ENCODE measurements at places on chromosomes 3 and 15. TPM values are rescaled to one million over a fixed set of nuclear protein-coding genes. Genes with fewer than 3 reads are reported as not detected.
A peak's percentile ranks its signal among the peaks of the same experiment; 100 is the strongest.

Gene C3orf33
- polyA plus RNA-seq, result 4.0 TPM

Gene COLQ
- polyA plus RNA-seq, result 23.8 TPM

Gene MESP1
- polyA plus RNA-seq, result 0.68 TPM

Gene DAZL
- polyA plus RNA-seq, result not detected

Gene CHRFAM7A
- polyA plus RNA-seq, result 1.3 TPM

Gene FEZF2
- not detected for polyA plus RNA-seq

- DNase-seq, result peak; percentile 82
Observed at GRCh38 chr15:78056714-78057269, 20.7 kb downstream of the TBC1D2B start.

GRCh38 chr3:38120693-38121450 lies 16.1 kb downstream of the ACAA1 start:
- DNase-seq, result no peak

DNA sequence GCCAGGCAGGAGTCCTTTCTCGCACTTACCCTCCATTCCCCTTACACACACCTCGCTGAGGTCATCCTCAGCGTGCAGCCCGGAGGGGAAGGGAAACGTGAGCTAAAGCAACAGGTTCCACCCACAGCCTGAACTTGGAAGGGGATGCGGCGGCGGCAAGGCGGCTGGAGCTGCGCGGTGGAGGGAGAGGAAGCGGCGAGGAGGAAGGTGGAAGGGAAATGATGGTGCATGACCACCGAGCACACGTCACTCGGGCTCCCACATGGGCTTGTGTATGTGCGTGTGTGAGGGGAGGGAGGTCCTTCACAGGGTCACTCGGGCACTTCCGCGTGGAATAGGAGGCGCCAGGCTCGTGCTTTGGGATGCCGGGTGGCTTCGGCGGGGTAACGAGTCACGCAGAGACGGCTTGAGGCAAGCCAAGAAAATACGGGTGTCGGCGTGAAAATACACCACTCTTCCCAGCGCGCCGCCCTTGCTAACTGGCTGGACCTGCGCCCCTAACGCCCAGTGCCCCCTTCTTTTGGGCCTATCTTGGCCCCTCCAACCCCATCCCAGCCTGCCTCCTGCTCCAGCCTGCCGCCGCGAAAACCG lies 225.5 kb upstream of the IL12A start:
- peak; percentile 85 for DNase-seq

DNA sequence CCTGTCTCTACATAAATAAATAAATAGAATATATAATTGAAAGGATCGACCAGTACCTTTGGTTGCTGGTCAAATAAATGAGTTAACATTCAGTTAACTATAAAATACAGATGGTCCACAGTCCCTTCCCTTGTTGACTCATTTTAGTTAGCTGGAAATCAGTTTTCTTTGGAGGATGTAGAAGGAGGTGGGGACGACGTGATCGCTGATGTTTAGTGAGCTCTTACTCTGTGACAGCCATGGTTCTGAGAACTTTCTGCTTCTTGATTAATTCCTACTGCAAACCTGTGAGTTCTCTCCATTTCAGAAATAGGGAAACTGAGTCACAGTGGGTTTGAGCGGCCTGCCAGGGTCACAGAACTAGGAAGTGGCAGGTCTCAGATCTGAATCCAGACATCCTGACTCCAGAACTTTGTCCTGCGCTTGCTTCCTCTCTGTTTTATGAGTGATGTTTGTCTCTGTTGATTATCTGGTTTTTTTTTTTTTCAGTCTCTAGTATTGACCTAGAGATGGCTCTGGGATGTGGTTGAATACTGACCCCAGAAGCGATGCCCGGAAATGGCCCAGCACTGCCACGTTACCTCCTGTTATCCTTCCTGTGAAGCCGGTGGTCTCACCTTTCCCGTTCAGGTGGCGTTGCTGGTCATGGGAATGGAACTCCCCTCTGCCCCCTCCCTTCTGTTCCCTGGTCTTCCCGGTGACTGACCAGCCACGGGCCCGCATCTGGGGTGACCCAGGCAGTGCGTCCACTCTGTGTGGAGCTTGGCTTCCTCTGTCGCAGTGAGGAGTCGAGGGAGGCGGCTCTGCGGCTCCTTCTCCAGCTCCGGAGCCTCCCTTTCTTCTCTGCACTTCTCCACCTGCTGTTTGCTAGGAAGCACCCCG lies 18.2 kb downstream of the SYNM start:
- no peak for DNase-seq

DNA sequence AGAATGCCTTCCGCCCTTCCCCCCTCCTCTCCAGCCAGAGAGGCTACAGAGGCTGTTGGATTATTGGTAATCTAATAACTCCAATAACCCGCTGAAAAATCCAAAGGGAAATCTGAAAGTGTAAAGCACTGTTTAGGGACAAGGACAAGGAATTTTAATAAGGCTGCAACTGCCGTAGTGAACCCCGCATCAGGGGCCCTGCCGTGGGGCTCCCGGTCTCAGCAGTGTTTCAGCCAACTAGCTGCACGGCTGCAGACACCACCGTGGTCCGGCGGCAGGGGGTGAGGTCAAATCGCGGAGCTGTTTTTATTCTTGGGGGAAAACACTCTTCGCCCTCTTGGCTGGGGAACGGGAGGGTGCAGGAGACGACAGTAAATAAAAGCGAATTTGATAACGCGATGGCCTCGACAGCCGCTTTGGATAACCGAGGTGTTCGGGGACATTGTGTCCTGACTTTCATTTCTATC lies 6.1 kb downstream of the BCL6 start:
- DNase-seq, result no peak

- no peak for DNase-seq
Observed at GRCh38 chr3:8205881-8206280, 295.7 kb upstream of the LMCD1 start.

- no peak for DNase-seq
Observed at GRCh38 chr3:100538339-100538706, 45.9 kb downstream of the TMEM45A start.

DNA sequence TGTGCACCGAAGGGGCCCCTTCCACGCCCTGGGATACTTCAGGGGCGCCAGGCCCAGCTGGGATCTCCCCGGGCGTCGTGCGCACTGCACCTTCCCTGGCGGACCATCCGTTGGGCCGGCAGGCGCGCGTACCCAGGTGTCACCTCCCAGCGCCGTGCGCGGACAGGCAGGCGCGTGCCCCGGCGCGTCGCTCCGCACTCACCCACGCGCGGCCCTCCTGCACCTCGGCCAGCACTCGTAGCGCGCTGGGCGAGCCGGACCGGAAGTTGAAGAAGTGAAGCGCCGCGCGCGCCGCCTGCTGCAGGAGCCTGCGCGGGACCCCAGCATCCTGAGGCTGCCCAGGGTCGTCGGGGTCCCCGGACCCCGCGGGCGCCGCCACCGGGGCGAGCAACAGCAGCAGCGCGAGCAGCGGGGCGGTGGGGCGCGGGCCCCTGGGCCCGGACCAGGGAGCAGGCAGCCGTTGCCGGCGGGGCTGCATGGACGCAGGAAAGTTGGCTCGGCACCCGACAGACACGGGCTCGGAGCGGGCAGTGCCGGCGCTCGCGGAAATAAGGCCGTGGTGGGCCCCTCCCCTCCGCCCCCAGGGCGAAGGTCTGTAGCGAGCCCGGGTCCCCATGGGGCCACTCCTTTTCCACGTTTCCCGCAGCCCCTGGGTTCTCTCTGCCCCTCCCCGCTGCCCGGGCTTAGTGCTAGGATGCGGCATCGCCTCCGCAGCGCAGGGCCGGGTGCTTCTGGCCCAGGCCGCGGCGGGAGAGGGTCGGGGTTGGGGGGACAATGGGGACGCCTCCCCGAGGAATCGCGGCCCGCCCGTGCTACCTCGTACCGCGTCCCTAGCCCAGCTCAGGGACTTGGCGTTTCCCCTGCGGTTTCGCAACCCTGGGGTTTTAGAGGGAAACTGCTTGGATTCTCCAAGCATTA lies at the start of gene RARRES1:
Gene RARRES1, minus strand, starts transcription at position 520 of the 918 bp plus-strand sequence. Its CDS starts 42 bp downstream, at position 478.
- peak; percentile 84 for DNase-seq

DNA sequence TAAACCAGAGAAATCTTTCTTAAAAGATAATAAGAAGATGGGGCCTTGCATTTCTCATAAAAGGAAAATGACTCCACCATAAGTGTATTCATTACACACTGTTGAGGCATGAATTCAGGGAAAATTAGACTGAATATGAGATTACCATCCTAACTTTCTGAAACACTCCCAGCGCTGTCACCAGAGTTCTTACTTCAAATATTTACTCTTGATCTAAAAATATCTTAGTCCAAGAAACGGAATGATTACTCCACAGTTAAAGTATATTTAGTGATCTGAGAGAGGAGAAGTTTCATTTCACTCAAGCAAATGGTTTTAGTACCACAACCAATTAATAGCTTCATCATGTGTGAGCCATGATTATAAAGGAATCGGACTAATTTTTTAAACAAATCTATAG lies 300.3 kb downstream of the ZBTB20 start:
- DNase-seq, result peak; percentile 22

- no peak for DNase-seq
Observed at GRCh38 chr15:27271258-27271657, 300.3 kb downstream of the GABRG3 start.

DNA sequence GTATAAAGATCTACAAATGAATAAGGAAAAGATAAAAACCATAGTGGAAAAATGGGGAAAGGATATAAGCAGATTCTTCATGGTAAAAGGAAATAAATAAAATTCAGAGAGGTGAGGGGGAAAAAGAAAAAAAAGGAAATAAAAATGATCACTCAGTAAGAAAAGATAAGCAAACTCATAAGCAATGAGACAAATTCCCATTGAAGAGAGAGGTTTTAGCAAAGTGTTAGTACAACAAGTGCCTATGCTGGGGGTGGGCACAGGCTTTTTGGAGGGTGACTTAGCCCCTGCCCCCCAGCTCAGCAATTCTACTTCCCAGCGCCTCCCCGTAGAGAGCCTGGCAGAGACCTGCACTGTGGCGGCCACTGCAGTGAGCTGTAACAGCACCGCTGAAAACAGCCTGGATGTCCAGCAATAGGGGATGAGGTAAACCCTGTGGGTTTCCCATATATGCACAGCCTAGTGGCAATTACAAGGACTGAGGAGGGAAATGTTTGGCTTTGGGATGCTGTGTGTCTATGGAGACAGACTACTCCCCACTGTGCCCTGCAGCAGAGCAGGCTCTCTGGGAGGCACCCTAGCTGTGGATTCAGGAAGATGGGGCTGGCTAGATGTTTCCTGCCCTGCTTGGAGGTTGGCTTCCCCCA lies 23.7 kb upstream of the SFMBT1 start:
- no peak for DNase-seq

DNA sequence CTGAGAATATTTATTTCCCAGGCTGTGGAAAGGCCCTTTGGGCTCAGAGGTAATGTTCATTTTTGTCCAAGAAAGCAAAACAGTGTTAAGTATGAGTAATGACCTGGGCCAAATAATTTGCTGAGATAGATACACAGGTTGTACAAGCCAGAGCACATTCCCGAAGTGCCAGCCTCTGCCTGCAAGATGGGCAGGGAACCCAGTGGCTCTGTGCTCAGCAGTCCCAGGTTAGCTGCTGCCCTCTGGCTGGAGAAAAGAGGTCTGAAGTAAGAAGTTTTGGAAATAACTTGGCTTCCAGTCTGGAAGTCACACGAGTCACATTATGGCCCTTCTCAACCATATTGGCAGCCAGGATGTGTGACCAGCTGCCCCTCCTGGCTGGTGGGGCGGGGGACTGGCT lies 20.2 kb downstream of the MYZAP start:
- no peak for DNase-seq

DNA sequence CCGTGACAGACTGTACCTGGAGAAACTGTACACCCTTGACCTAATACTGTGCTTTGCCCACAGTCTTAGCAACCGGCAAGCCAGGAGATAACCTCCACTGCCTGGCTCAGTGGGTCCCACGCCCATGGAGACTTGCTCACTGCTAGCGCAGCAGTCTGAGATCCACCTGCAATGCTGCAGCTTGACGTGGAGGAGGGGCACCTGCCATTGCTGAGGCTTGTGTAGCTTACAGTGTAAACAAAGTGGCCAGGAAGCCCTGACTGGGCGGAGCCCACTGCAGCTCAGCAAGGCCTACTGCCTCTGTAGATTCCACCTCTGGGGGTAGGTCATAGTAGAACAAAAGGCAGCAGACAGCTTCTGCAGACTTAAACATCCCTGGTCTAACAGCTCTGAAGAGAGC lies 189.3 kb downstream of the EDEM1 start:
- no peak for DNase-seq

DNA sequence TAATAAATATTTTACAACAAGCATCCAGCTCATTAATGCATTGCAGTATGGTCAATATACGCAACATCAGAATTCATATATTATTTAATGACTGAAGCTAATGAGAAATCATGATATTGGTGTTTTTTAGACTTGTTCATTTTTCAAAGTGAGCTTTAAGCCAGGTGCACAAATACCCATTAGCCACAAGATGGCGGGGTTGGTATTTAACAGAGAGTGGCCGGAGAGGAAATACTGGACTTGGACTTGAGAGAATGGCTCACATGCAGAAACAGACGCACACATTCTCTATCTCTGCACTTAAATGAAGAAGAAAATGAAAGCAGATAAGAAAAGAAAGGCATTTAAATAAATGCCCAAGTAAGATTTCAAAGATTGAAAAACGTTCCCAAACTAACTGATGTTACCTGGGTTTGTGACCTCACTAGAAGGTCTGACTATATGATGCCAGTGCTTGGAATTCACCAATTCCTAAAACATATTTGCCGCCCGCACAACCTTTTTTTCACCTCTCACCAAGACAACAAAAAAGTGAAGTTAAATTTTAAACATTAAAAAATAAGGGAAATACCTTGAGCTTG lies 21.2 kb upstream of the CRBN start:
- DNase-seq, result peak; percentile 90

DNA sequence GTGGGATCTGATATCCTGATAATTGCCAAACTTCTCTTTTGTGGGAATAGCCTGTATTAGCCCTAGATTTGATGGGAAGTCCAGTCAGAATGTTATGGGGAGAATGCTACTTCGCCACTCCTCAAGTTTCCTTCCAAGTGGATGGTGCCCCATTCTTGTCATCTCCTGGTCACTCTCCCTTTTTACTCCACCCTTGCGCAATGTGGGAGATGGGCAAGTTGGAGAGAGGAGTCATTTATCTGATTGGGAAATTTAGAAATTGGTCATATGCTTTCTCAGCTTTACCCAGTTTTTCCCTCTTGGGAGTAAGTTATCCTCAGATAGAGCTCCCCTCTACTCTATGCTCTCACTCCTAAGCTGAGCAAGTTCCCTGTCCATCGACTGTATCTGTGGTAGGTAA lies 14.4 kb downstream of the FANCD2OS start:
- no peak for DNase-seq

DNA sequence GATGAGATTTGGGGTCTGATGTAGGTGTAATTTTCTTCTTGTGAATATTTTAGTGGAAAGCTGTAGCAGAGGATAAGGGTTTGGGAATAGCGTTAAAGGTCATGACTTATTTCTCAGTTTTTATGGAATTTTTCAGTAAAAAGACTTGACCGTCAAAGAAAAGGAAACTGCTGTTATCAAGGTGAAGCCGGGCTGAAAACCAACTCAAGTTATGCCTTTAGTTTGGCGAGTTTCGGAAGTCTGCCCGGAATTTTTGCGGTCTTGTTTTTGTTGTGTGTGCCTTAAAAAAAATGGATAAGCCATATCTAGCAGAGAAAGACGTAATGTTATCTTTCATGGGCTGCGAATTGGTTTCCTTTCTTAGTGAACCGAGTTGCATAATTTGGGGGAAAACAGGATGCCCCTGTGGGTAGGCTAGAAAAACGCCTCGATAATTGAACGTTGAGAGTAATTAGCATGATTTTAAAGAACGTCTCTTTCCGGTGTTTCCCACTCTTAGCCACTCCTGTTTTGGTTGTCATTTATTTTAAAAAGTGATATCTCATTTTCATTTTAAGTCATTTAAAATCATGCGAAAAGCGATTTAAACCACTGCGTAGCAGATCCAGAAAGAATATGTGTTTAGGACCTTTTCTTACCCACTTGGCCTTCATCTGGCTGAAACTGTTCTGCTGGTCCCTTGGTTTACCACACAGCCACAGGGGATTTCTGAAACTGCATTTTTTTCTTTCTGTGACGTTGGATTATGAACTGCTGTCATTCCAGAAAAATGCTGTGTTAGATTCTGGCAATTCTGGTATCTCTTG lies 1.1 kb downstream of the NFKBIZ start:
- peak; percentile 56 for DNase-seq
